ENCODE measurements at places on chromosomes 1 and 21.

GRCh38 chr1:160711602-160712311 lies at the start of gene CD48:
Gene CD48 (minus strand): TSS chr1:160711822. CDS start chr1:160711763, 59 bp downstream.
- no peak for DNase-seq

- no peak for DNase-seq
Observed at GRCh38 chr1:102546251-102546650, 549.5 kb upstream of the OLFM3 start.

DNA sequence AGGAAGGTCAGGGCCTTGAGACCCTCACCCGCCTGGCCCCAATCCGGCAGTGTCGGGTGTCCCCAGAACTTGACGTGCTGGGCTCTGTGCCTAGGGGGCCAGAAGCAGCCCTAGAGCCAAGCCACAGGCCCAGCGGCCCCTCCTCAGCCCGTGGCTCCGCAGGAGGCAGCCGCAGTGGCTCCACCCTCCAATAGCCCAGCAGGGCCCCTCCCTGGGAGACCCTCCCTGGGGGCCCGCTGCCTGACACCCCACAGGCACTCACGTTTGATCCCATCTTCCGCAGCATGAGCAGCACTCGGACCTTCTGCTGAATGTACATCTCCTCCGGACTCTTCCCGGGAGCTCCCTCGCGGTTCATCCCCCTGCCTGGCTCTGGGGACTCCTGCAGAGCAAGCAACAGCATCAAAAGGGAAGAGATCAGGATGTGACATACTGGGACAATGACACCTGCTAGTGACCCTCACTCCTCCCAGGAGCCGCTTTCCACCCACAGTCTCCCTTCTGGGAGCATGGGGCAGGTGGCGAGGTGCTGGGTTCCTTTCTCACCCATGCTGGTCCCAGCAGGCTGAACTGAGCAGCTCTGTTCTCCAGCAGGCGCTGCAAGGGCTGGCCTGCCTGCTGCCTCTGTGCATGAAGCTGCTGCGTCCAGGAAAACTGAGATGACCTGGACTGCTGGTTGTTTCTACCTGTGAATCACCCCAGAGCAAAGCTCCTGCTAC lies 38.2 kb downstream of the CTNNBIP1 start:
- DNase-seq, result no peak

DNA sequence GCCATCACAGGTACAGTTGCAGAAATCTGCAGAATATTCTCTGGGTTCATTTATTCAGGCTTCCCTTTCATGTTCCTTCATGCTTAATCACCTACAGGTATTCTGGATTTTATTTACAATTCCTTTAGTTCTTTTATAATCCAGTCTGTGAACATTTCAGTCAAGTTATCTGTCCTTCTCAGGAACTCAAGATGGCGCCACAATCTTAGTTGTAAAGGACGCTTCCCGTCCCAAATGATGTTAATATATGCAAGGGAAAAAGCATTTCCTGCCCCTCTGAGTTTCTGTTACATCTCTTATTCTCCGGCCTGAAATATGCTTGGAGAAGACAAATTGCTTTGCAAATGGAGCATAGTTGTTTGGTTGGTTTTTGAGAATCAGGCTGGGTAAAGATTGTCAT lies 19.3 kb downstream of the F3 start:
- DNase-seq, result no peak

DNA sequence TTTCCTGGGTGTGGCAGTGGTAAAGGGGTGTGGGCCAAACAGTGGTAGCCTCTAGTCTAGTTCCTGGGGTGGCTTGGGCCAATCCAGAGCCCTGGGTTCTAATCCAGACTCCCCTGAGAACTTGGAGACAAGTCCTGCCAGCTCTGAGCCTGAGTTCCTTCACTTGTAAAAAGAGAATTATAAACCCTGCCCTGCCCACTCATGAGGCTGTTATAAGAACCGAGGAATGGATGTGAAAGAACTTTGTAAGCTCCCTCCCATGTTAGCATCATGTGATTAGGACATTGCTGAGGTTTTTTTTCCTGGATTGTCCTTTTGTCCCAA lies 131.0 kb downstream of the RRAGC start:
- DNase-seq, result no peak

DNA sequence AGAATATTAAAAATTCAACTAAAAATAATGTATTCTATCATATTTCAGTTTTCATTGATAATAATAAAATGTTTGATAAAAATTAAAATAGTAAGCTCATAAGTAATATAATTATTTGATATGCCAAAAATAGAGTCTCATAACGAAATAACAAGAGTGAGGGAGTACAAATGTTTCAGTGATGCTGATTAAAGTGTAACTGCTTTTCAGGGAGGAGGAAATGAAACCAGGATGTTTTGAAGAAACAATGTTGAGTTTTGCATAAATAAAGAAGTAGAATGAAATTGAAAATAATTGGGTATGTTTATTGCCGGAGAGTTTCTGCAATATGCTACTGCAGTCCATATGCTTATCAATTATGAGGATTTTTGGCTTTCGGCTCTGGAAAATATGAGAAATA lies 1159.8 kb upstream of the ADGRL2 start:
- no peak for DNase-seq

- no peak for DNase-seq
Observed at GRCh38 chr1:181588631-181589030, 105.3 kb downstream of the CACNA1E start.

GRCh38 chr1:162626094-162626493 lies 6.2 kb upstream of the DDR2 start:
- no peak for DNase-seq

GRCh38 chr1:179369751-179370341 lies 4.1 kb downstream of the AXDND1 start:
- DNase-seq, result no peak

DNA sequence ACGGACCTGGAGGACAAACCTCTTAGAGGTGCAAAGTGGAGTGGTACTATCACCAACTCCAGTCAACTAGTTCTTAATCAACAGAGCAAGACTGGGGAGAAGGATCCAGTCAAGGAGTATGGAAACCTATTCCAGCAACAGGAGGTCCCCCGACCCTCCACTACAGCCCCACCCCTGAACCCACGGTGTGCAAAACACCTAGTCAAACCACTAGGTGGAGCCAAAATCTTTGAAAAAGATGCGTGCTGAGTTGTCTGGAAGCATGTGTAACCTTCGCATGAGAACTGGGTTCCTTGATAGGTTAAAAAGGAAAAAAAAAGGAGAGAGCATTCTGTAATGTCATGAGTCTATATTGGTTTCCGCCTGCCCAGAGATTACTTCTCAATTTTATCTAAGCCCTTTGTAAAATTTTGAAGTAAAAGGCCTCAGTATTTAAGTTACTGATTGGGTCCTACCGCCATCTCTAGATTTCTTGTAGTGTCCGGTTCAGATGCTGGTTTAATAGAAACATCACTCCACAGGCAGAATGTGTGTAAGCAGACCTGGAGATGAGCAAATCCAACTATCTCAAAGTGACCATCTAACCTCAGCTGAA lies 81.9 kb upstream of the HAO2 start:
- no peak for DNase-seq

DNA sequence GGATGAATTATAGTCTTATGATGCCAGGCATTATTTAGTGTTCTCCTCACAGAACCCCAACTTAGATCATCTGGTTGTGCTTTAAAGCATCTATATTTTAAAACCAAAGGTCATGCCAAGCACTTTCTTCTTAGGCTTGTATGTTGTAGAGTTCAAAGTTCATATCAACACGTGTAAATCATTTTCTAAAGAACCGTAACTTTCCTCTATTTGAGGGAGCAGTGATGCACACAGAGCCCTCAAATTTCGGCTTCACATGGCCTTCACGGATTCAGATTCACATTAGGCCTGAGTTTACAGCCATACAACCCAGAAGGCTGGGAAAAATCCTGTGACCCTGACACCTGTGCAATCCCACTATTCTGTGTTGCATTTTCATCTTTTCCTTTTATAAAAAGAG lies 52.1 kb upstream of the SEC16B start:
- no peak for DNase-seq

DNA sequence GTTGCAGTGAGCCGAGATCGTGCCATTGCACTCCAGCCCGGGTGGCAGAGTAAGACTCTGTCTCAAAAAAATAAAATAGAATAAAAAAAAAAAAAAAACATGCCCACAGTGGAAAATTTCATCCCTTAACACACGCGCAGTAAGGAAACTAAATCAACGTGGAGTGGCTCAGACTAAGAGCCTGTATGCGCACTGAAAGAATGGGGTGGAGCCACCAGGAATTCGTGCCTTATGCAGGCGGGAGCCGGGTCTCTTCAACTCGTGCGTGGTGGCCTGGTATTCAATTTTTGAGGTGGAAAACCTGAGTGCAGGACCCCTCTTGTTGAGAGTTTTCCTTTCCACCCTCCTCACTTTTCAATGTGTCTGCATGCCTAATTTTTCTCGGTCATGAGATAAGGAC lies 22.1 kb upstream of the CREG1 start:
- no peak for DNase-seq

DNA sequence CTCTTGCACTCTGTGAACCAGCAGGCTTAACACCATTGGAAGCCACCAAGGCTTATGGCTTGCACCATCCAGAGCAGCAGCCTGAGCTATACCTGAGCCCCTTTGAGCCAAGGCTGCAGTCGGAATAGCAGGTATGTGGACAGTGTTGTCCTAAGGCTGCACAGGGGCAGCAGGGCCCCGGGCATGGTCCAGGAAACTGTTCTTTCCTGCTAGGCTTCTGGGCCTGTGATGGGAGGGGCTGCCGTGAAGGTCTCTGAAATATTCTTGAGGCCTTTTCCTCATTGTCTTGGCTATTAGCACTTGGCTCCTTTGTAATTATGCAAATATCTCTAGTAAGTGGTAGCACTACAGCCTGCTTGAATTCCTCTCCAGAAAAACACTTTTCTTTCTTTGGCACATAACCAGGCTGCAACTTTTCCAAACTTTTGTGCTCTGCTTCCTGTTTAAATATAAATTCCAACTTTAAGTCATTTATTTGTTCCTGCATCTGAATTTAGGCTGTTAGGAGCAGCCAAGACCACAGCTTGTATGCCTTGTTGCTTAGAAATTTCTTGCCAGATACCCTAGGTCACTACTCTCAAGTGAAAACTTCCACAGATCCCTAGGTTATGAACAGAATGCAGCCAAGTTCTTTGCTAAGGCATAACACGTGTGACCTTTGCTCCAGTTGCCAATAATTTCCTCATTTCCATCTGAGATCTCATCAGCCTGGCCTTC lies 5.2 kb downstream of the KRTAP20-4 start:
- no peak for DNase-seq

GRCh38 chr1:116265931-116266863 lies 106.8 kb upstream of the ATP1A1 start:
- DNase-seq, result no peak

- no peak for DNase-seq
Observed at GRCh38 chr1:119862276-119862675, 34.0 kb downstream of the ADAM30 start.

DNA sequence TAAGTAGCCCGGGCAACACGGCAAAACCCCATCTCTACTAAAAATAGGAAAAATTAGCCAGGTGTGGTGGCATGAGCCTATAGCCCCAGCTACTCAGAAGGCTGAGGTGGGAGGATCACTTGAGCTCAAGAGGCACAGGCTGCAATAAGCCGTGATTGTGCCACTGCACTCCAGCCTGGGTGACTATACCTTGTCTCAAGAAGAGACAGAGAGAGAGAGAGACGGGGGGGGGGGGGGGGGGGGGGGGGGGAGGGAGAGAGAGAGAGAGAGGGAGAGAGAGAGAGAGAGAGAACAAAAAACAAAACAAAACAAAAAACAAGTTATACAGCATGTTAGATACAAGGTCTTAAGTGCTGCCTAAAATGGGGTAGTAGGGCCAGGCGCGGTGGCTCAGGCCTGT lies 77.8 kb upstream of the ZNF281 start:
- DNase-seq, result no peak

DNA sequence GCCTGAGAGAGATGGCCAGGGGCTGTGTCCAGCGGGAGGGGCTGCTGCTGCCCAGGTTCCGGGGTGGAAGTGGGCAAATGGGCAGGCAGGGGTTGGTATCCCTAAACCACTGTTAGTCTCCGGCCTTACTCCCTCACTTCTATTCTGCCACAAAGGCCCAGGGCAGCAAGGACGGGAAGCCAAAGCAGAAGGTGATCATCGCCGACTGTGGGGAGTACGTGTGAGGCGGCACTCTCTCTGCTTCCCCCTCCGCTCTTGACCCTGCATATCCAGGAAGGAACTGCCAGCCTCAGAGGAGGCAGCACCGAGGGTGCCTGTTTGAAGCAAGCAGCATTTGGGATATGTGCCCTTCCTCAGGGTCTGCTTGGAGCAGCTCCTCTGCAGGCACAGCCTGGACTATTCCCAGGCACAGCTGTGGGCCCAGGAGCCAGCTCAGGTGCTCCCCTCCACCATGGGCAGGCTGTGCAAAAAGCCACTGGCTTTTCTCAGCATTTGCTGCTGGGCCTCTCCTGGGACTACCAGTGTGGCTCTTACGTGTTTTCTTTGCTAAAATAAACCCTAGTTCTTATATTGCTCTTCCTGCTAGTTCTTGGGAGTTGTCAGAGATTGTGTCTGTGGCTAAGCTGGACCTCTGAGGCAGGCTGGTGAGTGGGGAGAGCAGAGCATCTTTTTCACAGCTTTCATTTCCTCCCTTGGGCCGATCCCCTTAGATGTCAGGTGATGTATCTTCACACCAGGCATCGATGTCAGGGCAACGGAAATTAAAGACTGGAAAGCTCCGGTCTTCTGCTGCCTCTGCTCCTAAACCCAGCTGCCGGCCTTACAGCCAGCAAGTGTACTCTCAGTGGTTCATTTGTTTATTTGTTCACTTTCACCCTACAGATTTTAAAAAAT lies 14.7 kb downstream of the PPIE start:
- DNase-seq, result no peak

- no peak for DNase-seq
Observed at GRCh38 chr1:163785868-163786405, 464.2 kb downstream of the NUF2 start.

DNA sequence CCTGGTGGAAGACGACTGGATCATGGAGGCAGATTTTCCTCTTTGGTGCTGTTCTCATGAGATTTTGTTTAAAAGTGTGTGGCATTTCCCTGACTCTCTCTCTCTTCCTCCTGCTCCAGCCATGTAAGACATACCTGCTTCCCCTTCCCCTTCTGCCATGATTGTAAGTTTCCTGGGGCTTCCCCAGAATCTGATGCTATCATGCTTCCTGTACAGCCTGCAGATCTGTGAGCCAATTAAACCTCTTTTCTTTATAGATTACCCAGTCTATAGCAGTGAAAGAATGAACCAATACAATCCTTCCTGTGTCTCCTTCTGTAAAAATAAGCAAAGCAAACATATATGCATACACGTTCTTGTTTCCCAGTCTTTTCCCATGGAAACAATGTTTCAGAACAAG lies 273.2 kb downstream of the DYRK1A start:
- DNase-seq, result no peak

DNA sequence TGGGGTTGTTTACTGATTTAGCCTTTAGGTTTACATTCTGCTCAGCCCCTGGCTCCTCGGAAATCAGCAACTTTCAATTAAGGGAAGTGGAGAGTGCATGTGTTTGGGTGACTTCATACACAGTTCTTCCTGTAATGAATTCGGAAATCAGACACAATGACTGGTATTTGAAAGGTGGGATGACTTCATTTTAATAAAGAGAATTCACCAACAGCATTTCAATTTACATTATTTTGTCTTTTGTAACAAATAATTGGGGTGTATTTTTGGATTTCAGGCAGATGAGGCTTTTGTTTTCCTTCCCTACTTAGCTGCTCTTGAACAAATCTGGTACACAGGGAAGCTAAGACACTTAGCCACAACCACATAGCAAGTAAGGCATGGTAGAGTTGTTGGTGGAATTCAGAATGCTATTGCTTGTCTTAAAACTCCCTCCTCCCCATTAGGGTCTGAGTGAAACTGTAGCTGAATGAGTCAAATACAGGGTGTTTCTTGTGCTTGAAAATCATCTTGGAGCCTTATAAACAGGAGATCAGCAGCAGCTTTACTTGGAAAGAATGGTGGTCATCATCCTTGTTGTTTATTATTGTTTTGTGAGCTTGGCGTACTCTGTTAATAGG lies 917 bp downstream of the STX12 start:
- no peak for DNase-seq
